ENCODE measurements at places on chromosomes 5 and 9. TPM values are rescaled to one million over a fixed set of nuclear protein-coding genes. Genes with fewer than 3 reads are reported as not detected.

DNA sequence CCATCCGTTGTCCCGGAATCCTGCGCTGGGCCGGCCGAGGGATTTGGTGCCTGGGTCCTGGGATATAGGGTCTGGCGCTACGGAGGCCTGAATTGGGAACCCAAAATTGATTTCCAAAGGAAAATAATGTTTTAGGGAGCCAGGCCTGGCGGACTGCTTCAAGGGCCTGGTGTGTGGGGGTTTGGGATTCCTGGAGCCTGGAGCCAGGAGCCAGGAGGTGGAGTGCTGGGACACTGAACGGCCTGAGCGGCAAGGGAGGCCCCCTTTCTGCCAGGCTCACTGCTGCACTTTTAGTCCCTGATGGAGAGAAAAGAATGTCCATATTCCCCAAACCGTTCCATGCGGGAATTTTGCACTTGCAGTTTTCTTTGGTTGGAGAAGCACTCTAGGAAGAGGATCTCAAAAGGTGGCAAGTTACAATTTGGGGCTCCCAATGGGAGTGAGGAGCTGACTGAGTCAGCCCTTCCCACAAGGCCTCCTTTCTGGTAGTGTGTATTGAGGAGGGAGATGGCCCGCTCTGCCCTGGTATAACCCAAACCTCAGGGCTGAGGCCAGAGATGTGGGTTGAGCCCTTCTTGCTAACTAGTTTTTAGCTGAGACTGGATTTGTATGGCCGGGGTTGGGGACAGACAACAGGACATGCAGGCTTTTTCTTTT is 2.2 kb downstream of the LMX1B start:
- no peak for DNase-seq

DNA sequence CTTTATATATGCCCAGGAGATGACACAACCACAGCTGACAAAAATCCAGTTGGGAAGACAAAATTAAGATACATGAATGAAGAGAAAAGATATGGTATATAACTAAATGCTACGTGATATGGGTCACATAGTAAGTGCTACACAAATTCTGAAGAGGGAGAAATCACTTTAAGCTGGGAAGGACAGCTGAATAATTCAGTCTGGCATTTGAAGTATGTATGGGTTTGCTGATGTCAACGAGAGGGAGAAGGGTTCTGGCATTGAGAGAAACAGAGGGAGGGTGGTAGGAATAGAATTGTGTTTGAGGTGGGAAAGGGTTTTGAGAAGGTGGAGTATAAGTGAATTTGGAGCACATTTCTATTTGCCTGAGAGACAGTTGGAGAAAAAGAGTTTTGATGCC is 6.7 kb upstream of the SLIT3 start:
- DNase-seq, result no peak

DNA sequence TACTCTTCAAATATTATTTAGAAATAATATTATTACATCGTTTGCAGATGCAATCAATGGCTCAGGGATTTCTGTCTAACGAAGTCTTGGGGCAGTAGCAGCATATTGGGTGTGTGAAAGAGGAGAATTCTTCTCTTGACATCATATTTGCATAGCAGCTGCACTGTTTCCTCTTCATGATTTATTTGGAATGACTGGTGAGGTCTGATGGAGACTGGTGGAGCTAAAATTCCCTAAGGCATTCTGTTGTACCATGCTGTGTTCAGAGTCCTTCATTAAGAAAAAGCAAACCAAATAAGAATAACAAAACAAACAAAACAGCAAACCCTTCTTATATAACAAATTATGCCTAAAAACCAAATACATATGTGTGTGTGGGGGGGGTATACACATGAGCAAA is 177.6 kb downstream of the DIRAS2 start:
- DNase-seq, result no peak

The ORM2 gene
- total RNA-seq, result 0.19 TPM

- no peak for DNase-seq
Measured at GRCh38 chr9:17970277-17970676, 391.4 kb downstream of the SH3GL2 start.

DNA sequence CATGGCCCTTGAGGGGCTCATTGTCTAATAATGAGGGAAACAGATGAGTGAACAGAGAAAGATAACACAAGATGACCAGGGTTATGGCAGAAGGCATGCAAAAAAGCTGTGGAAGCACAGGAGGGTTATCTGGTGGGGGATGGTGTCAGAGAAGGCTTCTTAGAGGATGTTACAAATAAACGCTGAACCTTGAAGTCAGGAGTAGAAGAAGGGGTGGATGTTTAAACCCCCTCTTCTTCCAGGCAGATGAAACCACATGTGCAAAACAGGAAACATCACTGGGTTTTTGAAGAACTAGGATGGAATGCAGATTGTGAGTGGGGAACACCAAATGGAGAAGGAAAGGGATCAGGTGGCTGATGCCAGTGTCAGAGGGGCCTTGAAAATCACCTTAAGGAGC is 41.8 kb upstream of the NR5A1 start:
- no peak for DNase-seq

The TRAF1 gene
- total RNA-seq, result 0.21 TPM

The SLC36A2 gene
- total RNA-seq, result 0.14 TPM

The PLPP7 gene
- not detected for total RNA-seq

DNA sequence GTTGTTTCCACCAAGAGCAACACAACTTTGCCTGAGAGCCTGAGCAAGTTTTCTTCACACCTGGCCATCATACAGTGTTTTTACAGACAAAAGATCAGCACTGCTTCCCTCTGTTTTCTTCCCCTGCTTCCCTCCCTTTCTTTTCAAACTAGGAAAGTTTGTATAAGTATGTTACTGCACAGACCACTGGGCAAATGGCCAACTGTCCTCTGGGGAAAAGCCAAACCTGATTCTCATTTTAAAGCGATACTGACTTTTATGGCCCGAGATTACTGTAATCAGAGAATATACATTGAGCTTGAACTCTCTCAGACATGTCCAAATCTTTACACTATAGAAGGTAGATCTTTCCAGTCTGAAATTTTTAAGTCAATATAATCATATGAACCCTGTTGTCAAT is 415.0 kb downstream of the NFIB start:
- DNase-seq, result no peak

- DNase-seq, result no peak
Measured at GRCh38 chr5:8848366-8848765, 697.5 kb downstream of the SEMA5A start.

DNA sequence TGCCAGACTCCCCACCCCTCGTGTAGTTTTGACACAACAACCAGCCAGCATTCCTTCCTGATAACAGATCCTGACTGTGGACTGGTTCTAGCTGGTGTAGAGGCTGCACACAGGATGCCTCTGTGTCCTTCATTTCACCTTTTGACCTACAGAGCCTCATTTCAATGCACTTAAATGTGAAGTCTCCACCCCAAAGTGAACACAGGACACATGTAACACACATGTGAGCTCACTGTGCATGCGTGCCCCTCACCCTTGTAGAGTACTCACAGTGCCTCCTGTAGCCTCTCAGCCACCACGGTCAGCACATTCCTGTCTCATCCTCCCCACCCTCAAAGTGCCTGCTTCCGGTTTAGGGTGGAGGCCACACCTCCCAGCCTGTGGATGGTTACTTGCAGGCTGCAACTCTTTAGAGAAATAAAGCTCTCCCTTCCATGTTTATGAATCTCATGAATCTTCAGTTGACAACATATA is 11.6 kb upstream of the NKD2 start:
- DNase-seq, result peak; percentile 46

The LVRN gene
- not detected for total RNA-seq

- DNase-seq, result no peak
Measured at GRCh38 chr9:114791736-114792135, 14.1 kb downstream of the TNFSF15 start.

The UBAC1 gene
- 41.3 TPM for total RNA-seq

- DNase-seq, result no peak
Measured at GRCh38 chr5:71973563-71973962, 133.7 kb upstream of the MAP1B start.

DNA sequence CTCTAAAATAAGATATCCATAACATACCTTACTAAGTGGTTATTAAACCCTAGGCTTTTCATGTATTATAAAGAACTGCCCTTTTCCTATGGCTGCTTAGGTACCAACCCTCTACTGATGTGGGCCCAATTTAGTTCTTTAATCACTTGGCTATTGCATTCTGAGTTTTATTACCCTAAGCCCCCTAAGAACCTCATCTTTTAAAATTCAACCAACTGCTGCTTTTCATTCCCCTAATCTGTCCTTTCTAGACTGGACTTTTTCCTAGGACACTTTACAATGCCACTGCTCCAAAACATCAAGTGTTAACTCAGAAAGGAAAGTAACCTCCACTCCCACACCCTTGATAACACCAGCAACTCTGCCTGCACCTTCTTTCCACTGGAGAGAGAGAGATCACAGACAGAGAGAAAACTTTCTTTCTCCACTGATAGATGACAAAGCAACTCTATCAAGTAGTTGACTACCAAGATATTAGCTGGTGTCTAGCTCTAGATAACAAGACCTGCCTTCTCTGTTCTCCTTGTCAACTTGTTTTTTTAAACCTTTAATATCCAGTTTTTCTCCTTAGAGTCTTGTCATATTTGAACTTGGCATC is 27.3 kb downstream of the ELL2 start:
- DNase-seq, result no peak

The NUP214 gene
- 10.5 TPM for total RNA-seq

DNA sequence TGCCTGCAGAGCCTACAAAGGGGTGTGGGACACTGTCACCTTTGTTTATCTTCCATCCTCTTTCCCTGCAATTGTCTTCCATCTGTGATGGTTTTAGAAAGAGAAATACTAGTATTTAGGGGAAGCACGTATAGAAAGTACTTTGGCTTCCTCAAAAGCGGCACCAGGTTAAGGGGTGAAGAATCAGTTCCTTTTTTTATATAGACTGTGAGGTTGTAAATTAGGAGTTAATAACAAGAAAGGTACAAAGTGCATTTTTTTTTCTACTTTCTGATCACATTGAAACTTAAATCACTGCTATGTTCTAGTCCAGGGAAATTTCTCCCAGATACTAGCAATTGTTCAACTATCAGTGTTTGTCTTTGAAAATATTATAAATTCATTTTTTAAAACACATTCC is 219.3 kb downstream of the CEMIP2 start:
- no peak for DNase-seq

GRCh38 chr5:135308245-135308644 is 90.8 kb downstream of the MACROH2A1 start:
- peak; percentile 53 for DNase-seq

GRCh38 chr5:103624675-103625074 is 62.1 kb upstream of the NUDT12 start:
- peak; percentile 61 for DNase-seq

DNA sequence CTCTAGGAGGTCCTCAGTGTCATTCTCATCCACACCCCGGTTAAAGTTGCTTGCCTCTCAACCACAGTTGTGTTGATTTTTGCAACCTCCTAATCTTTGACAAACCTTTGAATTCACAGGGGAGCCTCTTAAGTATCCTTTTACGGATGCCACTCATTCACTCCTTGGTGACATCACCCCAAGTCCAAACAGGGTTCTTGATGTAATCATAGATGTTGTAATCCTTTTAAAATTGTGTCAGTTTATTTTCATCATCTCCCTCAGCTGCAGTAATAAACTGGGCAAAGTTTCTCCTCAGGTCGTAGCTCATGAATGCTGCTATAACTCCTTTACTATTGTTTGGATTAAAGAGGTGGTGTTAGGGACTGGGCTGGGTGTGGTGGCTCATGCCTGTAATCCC is 637.2 kb upstream of the NUDT12 start:
- DNase-seq, result no peak

DNA sequence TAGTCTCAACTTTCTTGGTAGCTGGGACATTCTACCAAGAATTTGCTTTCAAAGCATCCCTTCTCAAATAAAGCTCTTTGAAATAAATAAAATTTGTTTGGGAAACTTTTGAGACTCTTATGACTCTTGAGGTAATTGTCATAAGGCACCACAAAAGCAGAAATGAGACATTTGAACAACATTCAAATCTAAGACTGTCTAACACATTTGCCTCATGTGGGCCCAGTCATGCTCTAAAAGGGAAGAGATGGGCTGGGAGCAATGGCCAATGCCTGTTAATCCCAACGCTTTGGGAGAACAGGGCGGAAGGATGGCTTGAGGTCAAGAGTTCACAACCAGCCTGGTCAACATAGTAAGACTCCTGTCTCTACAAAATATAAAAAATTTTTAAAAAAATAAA is 26.4 kb downstream of the SLC31A2 start:
- DNase-seq, result no peak

GRCh38 chr5:116658141-116658540 is 83.5 kb upstream of the SEMA6A start:
- DNase-seq, result no peak

DNA sequence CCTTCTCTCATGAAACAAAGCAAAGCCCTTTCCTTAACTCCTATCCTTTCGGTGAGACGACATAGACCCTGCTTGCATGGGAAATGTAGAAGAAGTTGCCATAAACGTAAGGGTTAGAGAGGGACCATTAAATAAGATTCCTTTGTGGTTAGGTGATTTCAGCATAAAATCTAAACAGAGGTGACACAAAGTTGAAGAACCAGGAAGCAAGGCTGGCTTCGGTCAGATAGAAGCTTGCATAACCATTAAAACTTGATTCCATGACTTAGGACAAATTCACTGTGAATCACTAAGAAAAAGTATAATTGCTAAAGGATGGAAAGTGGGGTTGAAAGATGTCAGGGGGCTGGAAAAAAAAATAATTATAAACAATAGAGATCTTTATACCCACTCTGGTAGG is 30.9 kb upstream of the ABLIM3 start:
- peak; percentile 33 for DNase-seq

The LEAP2 gene
- 0.08 TPM for total RNA-seq

The PCDHGA7 gene
- total RNA-seq, result 0.29 TPM

DNA sequence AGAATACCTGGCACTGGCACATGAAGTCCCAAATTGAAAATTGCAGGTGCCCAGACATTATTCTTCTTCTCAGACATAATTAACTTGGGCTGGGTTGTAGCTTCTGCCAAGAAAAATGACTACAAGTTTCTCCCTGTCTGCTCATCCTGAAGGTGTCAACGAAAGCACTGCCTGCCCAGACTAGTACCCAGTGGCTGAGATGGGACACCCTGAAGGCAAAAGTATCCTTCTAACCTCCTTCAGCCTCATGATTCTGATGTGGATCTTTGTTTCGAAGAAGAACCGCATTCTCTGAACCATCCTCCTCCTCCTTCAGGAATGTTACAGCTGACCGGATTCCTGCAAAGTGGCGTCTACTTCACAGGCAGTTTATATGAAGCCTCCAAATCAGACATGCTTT is 161.1 kb upstream of the FST start:
- no peak for DNase-seq

- DNase-seq, result no peak
Measured at GRCh38 chr5:89349246-89349980, 466.4 kb upstream of the MEF2C start.

DNA sequence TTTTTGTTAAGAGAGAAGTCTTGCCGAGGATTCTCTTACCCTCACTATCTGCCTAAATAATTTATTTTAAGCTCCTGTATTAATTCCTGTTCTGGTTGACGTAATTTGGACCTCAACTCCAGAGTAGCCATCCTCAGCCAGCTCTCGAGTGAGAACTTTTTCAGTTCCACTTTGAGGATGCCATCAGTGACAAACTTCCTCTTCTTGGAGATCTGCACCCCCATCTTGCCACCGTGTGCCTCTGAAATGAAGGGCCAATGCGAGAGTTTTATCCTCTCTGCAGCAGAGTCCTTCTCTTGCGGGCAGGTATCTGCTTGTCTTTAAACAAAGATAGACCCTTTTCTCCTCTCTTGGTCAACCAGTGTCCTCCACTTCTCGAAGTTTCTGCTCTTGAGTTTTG is 19.5 kb upstream of the TMEM174 start:
- no peak for DNase-seq

- peak; percentile 55 for DNase-seq
Measured at GRCh38 chr5:96256795-96257470, 176.1 kb downstream of the PCSK1 start.

The RFX3 gene
- total RNA-seq, result 0.60 TPM

The IL13 gene
- total RNA-seq, result not detected

GRCh38 chr9:88418715-88419540 is 30.7 kb downstream of the SPIN1 start:
- DNase-seq, result no peak
